ENCODE measurements at places on chromosomes 7 and 10.

- DNase-seq, result no peak
Measured at GRCh38 chr7:129843978-129844840, 108.6 kb downstream of the UBE2H start.

- DNase-seq, result no peak
Measured at GRCh38 chr7:129739427-129739826, 127.9 kb downstream of the NRF1 start.

DNA sequence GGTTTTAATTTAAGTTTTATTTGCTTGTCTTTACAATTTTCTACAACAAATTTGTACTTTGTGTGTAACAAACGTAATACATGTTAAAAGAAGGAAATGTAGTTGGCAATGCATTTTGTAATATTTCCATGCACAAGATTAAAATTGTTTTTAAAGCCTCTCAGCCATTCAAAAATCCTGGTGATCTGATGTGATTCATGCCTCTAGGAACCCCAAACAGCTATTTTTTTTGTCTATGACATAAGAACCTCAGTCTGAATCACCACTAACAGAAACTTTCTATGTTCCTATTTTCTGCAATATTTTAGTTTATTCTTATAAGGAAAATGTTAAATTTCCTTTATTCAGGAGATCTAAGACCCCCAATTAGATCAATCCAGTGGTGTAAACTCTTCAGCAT lies 183.1 kb upstream of the YAE1 start:
- no peak for DNase-seq

DNA sequence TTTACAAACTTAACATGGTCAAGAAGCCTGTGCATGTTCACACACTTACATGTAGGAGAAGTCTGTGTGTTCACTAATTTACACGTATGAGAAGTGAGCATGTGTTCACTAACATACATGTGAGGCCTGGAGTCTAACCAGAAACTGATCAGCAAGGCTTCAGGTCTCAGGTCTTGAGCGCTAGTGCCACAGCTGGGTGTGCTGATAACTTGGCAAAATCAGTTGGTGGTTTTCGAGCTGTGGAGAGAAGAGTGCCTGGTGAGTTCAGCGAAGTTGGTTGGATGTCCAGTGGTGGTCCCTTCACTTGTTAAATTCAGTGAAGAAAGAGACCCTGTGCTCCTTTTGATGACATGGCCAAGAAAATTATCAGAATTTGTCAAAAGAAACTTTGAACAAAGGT lies 98.7 kb downstream of the CELF2 start:
- no peak for DNase-seq

DNA sequence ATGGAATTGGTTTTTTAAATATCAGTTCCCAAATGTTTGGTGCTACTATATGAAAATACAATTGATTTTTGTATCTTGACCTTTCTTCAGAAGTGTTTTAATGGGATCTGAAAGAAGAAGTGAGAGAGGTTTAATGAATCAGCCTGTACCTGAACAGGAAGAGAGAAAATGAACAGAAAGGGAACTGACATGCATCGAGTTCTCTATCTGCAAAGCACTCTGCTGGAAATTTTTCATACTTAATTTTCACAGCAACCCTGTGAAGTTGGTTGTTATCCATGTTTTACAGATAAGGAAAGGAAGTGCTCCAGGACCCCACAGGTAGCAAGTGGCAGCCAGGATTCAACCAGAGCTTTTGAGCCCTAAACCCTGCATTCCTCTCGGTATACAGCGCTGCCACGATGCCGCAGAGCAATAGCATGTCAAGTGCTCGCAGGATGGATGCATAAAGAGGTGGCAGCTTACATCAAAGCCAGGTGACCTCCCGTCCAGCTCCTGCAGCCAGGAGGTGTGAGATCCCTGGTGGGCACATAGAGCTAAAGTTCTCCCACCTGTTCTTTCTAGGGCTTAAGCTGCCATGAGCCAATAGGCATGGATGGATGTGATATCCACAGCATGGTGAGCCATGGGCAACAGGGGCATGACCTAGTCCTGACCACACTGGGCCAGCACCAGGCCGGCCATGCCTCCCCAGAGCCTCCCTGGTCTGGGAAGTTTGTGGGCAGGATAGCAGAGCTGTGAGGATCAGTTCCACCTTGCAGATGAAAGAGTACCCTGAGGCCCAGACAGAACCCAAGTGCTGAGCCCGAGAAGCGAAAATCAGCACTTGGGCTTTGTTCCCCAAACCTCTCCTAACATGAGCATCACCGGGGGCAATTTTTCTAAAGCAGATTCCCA lies 57.2 kb downstream of the CALML3 start:
- DNase-seq, result no peak

GRCh38 chr7:67917437-67917755 lies 920.8 kb downstream of the TYW1 start:
- peak; percentile 65 for DNase-seq

DNA sequence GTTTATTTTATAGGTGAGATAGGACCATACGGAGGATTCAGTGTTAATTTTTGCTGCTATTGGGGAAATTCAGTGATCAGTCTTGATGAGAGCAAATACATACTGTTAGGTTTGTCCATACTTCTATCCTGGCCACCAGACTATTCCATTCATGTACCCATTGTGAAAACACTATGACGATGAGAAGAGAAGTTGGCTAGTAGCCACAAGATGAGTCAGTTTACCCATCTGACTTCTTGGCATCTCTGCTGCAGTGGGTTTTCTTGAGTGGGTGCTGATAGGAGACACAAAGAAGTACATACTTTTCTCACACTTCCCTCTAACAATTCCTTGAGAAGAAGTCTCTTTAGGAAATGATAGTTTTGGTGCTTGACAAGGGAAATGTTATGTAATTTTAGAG lies 133.1 kb downstream of the TFPI2 start:
- no peak for DNase-seq

GRCh38 chr10:44309939-44310761 lies 74.7 kb downstream of the CXCL12 start:
- DNase-seq, result no peak

GRCh38 chr10:15197276-15197675 lies 28.8 kb upstream of the NMT2 start:
- no peak for DNase-seq

DNA sequence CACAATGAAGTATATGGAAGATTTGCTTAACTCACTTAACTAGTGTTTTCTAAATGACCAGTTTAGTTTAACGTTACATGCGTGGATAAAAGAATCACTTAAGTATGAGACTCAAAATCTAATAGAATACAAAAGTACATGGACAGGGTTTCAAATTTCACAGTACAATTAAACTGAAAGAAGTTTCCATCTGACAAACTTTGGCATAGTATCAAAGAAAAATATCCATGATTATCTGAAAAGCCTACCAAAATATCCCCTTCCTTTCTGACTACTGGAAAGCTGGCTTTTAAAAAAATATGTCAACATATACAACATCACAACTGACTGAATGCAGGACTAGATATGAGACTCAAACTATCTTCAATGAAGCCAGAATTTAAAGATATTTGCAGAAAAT lies 164.8 kb downstream of the ZNF438 start:
- no peak for DNase-seq

DNA sequence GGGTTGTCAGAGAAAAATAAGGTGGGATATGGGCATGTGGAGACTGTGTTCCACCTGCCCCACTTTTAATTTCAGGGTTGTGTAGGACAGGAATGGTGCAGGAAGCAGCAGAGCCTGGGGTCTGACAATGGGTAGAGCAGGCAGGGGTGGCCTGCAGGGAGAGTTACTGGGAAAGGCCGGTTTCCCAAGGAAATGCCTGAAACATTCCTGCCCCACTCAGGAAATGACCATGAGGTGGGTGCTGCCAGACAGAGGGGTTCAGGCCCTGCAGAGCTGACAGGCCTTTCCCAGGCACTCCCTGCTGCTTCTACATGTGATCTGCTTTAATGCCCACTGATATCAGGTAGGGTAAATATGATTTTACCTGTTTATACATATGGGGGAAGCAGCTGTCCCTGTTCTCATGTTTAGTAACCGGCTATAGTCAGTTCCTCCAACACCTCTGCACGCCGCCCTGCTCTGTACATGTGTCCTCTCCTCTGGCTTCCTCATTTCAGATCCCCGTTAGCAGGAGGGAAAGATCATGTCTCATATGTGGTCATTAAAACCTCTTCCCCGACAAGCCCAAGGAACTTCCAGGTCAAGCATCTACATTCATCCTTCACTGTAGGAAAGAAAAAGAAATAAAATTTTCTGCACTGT lies 118.6 kb upstream of the PRSS58 start:
- no peak for DNase-seq

DNA sequence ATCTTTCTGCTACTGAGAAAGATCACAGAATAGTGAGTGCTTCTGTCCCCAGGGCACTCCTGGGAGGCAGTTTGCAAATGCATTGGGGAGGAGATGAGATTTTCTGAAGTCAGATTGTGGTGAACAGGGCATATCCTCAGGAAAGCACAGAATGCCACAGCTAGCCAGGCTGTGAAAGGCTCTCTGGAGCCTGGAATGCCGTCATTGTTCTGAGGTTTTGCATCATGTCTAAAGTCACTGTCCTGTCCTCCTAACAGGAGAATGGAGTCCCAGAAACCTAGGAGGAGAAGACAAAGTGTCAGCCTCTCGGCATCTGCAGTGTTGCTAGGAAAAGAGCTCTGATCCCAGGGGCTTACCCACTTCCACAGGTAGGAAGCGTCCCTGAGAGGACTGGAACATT lies 69.2 kb upstream of the IGFBP3 start:
- no peak for DNase-seq

GRCh38 chr7:4998910-4999309 lies 39.9 kb upstream of the MMD2 start:
- no peak for DNase-seq

DNA sequence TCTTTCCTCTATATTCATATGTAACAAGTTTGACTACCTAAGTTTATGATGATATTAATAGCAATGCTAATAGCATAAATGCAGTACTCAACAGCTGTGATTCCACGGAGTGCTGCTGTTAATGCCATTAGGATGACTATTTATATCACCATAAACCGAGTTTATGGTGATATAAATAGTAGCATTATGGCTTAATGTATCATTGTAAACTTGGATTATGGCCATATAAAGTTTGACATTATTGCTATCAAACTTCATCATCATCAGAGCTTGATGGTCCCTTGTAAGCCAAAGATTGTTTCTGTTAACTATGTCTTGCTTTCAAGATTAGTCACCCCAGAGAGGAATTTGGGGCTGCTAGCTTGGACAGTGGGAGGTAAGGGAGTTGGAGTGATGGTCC lies 612.4 kb upstream of the C7orf33 start:
- no peak for DNase-seq

DNA sequence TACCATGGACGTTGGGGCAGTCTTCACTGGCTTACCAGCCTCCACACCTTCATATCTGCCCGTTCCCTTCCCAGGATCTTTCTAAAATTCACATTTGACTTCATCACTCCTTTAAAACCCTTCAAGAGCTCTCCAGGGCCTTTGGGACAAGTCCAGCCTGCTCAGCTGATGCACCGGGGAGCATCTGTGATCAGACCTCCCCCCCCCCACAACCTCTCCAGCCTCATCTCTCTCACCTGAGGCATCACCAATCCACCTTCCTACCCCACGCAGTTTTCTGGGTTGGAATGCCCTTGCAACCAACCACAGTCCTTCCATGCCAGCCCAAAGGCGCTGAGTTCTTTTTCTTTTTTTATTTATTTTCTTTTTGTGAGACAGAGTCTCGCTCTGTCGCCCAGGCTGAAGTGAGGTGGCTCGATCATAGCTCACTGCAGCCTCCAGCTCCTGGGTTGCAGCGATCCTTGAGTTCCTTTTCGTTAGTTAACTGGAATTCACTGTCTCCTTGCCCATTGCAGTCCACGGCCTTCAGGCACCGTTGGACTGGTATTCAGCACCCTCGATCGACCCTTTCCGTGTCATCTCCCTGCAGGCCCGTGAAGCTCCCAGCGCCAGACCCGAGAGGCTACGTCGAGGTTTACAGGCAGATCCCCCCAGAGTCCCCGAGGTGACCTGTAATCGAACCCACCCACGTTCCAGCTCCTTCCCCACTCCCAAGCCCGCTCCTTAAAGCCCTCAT lies 654 bp downstream of the ALKBH4 start:
- peak; percentile 30 for DNase-seq

DNA sequence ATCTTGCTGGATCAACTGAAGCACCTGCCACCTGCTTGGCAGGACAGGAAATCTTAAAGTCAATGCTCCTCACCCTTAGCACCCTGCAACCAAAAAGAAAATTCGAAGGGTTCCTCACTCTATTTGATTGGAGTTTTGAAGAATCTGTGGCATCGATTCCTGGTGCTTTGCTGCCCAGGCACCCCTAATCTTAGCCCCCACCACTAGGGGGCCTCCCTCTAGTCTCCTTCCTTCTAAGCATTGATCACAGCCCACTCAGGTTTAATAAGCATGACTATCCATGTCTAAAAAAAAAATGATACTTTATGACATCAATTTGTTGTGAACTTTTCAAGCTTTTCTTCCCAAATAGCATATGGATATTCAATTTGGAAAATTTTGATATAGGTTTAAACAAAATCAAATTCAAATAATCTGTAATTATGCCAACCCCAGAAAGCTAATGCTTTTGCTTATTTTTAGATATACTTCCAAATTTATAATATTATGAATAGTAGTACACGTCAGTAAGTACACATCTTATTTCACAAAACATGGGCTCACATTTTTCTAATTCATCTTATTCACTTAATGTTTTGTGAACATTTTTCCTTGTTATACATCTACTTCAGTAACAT lies 45.3 kb downstream of the NRG3 start:
- peak; percentile 39 for DNase-seq

DNA sequence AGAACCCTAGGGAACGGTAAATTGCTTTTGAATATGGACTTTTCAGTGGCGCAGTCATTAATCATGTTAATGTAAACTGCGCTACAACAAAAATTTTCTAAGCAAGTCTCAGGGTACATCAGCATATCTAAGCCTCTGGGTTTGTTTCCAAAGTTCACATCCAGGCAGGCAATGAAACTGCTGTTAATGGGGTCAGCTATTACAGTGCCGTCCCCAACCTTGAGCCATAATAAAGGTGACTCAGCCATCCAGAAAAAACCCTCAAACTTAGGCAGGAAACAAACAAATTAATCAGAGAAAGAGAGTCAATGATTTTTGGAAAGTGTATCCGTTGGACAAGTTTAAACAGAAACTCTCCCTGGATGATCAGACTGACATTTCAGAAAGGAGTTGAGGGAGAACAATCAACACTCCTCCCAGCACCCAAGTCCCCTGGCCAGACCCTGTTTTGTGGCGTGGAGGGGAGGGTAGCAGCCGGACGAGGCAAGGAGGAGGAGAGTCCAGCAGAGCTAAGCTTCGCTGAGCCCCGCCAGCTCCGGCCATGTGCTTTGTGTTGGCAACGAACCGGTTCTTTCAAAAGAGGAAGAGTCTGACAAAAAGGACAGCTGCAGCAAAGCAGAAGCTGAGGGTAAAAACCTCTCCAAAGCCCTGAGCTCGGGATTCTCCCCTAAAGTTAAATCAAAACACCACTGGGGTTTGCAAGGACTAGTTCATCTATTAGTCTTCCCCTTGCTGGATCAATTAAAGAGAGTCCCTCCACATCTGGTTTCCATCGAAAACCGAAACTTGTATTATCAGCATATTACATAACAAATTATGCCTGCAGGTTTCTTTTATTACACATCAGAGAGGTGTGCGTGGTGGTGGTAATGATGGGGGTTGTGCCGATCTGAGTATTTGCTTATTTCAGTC lies 3.6 kb downstream of the FAM53B start:
- no peak for DNase-seq

- no peak for DNase-seq
Measured at GRCh38 chr10:70227548-70228320, 5.5 kb downstream of the PPA1 start.

Data from H9 (cell line).